ENCODE measurements at places on chromosomes 7 and 10.

DNA sequence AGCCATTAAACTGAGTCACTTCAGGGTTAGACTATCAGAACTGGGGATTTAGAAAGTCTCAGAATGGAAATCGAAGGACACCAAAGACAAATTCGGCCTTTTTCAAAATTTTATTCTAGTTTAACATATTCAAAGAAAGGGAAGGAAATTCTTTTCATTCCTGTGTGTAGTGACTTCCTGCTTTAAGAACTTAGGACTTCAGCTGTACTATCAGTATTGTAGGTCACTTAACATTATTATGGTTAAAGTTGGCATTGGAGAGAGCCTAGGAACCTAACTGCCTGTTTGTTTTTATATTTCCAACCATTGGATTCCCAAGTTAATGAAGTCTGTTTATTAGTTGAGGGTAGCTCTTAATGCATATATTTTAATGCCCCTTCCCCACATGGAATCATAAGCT, 63.7 kb downstream of the PTEN start:
- DNase-seq, result no peak

- DNase-seq, result no peak
These were observed 20.2 kb upstream of the INSIG1 start for GRCh38 chr7:155277385-155277994.

GRCh38 chr10:77902159-77902558, 24.4 kb downstream of the DLG5 start:
- no peak for DNase-seq

DNA sequence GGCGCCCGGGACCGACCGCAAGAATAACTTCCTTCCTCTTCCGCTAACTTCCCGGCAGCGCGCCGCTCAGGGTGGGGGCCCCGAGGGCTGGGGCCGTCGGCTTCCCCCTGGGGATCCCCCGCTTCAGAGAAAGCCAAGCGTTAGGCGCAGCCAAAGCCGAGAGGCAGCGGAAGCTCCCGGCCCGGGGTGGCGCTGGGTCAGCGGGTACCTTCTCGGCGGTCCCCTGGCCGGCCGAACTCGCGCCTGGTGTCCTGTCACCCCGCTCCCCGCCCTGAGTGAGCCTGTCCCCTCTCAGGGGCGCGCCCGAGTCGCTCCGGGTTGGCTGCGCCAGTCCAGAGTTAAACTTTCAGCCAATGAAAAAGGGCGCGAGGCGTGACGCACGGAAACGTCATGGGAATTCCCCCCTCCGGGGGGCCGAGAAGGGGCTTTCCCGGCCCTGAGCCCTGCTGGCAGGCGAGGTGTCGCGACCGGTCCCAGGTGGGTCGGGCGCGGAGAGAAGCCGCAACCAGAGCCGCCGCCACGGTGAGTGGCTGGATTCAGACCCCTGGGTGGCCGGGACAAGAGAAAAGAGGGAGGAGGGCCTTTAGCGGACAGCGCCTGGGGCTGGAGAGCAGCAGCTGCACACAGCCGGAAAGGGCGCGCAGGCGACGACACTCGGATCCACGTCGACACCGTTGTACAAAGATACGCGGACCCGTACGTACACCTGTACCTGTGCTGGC, 1.3 kb upstream of the NFKB2 start:
- DNase-seq, result peak; percentile 78

DNA sequence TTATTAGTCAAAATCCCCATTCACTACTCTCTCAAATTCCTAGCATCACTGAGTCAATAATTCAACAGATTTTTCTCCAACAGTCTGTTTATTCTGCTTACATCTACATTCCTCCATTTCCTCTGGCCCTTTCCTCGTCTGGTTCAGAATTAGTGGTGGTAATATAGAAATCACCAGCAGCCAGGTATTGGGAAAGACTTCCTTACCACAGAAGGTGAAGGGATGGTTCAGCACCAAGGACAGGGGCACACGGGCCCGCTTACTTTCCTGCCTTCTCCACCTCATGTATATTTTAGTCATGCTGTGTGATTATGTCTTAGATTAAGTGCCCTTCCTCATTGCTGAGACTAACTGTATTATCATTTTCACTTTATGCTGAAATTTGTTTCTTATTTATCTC, 70.4 kb upstream of the APBB1IP start:
- DNase-seq, result no peak

DNA sequence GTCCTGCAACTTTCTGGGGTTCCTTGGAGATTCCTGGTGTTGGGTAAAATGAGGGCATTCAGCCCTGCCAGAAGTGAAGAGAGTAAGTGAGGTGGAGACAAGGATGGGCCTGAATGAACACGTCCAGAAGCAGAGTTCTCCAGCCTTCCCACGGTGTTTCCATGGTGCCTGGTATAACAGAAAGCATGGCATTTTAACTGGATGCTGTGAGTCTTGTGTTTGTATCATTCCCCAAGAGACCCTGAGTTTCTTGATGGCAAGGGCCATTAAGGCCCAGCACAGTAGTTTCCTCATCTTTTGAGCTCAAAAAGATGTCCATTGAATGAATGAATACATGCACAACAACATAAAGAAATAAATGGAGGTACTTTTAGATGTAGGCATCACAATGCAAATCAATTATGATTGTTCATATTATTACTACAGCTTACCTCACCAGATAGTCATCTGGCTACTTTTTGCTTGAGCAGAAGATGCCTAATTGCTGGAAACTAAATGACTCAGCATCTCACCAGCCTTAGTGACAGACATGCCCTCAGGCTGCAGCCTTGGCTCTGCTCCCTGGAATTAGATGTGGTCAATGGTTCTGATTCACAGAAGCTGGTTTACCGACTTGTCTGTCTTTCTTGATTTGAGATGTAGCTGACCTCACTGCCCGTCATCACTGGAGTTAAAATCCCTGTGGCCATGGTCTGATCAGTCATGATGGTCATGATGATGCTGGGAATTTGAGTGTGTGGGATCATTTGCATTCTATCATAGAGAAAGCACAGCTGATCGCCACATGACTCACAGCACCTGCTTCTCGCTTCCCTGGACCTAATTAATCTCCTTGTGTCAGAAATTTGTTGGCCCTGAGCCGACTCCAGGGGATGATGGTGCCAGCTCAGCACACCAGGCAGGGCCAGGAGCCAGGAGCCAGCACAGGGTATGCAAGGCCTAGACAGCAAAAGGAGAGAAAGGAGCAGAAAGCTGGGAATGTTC, 83.9 kb downstream of the CXCL12 start:
- peak; percentile 84 for DNase-seq

- DNase-seq, result no peak
These were observed 7.2 kb upstream of the C1GALT1 start for GRCh38 chr7:7175075-7175695.

GRCh38 chr7:131346885-131347592, 19.4 kb downstream of the MKLN1 start:
- DNase-seq, result no peak

- DNase-seq, result no peak
These were observed 43.8 kb upstream of the CSTF2T start for GRCh38 chr10:51743146-51743545.

DNA sequence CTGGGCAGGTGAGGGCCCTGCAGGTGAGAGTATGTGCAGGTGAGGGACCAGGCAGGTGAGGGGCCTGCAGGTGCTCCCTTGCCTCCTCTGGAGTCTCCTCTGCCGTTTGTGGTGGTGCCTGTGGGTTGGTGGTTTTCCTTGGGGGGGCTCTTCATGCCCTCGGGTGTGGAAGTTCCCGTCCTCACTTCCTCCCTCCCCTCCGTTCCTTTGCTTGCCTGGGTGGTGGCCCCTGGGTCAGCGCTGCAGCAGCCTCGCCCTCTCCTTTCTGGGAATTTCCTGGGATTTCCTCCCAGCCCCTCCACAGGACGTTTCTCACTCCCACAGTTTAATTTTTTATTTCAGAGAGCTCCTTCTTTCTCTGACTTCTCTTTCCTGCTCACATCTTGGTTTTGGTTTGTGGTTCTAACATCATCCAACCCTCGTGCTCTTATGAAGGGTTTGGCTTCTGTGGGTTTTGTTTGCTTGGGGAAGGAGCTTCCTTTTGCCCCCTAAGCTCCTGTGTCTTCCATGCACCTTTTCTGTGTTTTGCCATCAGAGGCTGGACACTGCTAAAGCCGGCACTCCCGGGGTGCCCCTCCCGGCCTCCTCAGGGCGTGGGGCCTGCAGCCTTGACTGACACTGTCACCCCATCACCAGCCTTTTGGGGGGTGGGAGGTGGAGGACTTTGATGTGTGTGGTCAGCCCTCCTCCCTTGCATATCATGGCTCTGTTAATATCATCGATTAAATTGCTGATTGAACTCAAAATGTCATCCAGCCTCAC, 29.2 kb upstream of the ADGRA1 start:
- DNase-seq, result no peak
